ENCODE measurements at places on chromosomes 3 and 15.

GRCh38 chr15:70376929-70377691 lies 279.4 kb upstream of the TLE3 start:
- no peak for DNase-seq

GRCh38 chr3:185330644-185331043 lies 32.3 kb upstream of the MAP3K13 start:
- no peak for DNase-seq

- DNase-seq: no peak
Observed at GRCh38 chr3:36678216-36679013, 85.9 kb downstream of the DCLK3 start.

DNA sequence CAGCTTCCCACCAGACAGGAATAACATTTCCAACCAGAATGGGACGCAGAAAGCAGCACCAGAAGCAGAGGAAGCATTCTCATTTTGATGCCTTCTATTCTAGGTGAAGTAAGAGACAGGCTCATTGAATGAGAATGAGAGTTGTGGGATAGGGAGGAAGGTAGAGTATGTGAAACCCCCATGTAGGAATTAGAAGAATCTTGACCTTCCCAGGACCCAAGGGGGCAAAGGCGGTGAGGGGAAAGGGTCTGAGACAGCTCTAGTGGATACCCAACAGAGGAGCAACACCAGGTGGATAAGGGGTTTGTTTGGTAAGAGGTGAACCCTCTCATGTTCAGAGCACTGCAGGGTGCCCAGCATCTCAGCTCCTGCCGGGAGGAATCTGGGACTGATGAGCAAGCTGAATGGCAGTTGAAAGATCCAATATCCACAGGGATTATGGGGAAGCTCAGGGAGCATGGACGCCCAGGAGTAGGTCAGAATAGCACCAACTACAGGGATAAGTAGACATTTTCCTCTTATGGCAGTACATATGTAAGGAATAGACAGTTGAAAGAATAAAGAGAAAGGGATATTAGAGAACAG lies 77.0 kb downstream of the PLCL2 start:
- no peak for DNase-seq

- DNase-seq: no peak
Observed at GRCh38 chr3:42376344-42376798, 34.0 kb downstream of the LYZL4 start.

GRCh38 chr3:127289706-127290575 lies 2.1 kb upstream of the PRR20G start:
- no peak for DNase-seq

DNA sequence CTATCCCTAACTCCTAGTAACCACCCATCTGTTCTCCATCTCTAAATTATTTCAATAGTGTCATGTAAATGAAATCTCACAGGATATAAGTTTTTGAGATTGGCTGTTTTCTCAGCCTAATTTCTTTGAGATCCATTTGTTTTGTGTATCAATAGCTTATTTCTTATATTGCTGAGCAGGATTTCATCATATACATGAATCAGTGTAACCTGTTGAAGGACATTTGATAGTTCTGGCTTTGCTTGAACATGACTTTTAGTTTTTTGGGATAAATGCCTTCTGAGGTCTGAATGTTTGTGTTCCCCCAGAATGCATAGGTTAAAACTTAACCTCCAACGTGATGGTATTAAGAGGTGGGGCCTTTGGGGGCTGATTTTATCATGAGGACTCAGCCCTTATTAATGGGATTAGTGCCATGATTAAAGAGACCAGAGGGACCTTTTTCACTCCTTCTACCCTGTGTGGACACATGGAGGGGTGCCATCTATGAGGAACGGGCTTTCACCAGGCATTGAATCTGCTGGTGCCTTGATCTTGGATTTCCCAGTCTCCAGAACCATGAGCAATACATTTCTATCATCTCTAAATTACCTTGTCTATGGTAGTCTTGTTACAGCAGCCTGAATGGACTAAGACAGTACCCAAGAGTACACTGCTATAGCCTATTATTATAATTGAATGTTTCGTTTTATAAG lies 118.3 kb downstream of the FNDC3B start:
- no peak for DNase-seq

DNA sequence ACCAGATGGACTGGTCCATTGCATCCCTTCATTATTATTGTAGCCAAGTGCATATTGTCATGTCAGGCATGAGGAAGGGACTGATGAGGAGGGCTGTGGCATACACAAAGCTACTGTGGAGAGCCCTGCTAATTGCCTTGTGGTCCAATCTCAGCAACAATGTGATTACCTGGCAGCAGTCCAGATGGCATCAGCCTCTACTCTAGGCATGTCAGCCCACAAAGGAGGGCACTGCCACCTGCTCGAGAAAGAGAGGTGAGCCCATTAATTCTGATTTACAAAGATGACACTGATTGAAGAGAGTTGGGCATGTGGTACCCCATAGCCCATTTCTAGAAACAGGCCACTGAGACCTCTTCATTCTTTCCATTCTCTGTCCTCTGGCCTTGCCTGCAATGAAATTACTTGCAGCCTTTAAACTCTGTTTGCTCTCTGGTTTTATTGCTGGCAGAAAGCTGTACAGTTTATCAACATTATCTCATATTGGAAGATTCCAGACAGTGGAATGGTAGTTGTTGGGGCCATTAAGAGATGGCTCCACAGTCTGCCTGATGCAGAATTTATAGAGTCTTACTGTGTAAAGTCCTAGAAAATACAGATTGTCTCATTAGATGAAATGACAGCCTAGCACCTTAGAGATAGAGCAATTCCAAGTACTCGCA lies 307.7 kb downstream of the ARPP21 start:
- no peak for DNase-seq

- DNase-seq: peak; percentile 91
Observed at GRCh38 chr3:195914648-195915473, 6.5 kb upstream of the TNK2 start.

DNA sequence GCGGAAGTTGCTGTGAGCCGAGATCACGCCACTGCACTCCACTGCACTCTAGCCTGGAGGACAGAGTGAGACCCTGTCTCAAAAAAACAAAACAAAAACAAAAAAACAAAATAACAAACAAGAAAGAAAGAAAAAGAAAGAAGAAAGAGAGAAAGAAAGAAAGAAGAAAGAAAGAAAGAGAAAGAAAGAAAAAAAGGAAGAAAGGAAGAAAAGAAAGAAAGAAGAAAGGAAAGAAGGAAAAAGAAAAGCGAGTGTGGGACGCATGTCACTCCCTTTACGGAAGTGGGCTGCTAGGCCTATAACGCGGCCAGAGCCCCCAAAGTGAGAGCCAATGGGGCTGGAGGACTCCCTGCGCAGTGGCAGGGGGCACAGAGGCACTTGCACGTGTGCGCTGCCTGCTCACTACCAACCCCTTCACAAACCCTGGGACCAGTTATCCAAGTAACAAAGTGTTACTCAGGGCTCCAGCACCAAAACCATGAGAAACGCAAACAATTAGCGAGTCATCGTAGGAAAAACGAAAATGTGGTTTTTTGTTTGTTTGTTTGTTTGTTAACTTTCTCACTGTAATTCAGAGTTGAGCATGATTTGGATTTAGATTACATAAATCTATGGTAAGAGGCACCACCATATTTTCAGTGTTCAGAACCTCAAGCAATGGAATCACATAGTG lies 40.8 kb upstream of the ATP1B3 start:
- DNase-seq: no peak

GRCh38 chr3:123122525-123123315 lies 55.9 kb downstream of the PDIA5 start:
- no peak for DNase-seq

GRCh38 chr3:183895296-183895695 lies 10.6 kb upstream of the PARL start:
- DNase-seq: peak; percentile 22

GRCh38 chr15:35301088-35301487 lies 216.0 kb upstream of the NANOGP8 start:
- DNase-seq: no peak

GRCh38 chr15:22226034-22226790 lies 145.9 kb downstream of the OR4M2 start:
- DNase-seq: no peak
